ENCODE measurements at places on chromosomes 5 and 9.
A peak's percentile ranks its signal among the peaks of the same experiment; 100 is the strongest.

GRCh38 chr9:92064711-92065110 lies 50.5 kb downstream of the SPTLC1 start:
- DNase-seq = no peak

DNA sequence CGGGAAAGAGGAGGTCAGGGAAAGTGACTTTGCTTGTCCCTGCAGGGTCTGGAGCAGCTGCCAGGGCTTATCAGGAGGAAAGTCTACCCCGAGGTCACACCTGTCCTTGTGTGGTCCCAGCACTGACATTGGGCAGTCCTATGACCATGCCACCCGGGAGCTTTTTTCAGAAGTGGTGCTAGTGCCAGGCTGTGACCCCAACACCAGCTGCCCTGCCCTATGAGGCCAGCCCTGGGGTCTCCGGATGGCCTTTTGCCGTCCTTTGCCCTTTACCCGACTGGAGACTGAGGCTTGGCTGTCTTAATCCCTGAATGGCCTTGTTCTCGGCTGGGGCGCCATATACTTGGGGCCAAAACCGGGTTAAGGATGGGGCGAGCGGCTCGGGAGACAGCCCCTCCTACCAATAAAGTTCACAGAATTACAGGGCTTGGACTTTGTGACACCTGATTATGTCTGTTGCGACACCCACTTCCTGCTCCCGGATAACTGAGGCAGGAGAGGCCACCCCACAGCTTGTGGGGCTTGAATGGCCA lies 22.2 kb upstream of the SLC9A3 start:
- DNase-seq = no peak

- DNase-seq = no peak
These were observed 1.2 kb downstream of the GLRX start for GRCh38 chr5:95821110-95822021.

GRCh38 chr9:121439711-121440664 lies 59.7 kb downstream of the GGTA1 start:
- DNase-seq = no peak

DNA sequence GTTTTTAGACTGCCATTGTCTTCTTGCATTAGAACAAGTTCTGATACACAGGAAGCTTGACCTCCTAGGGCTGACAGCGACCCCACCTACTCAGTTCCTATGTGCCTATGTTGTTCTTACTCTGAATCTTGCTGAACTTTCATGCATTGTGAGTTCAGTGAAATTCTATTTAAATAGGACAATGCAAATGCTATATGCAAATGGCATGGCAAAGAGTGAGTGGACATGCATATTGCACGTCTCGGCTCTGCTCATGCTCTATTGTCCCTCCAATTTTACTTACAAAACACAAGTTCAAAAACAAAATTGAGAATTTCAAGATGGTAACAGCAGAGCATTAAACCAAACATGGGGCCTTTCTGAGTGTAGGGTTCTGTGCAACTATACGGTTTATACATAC lies 5.3 kb upstream of the DCP2 start:
- no peak for DNase-seq

GRCh38 chr5:170161069-170161468 lies 55.4 kb downstream of the FOXI1 start:
- DNase-seq = no peak

- no peak for DNase-seq
These were observed 106.8 kb upstream of the FCN2 start for GRCh38 chr9:134773842-134774241.

DNA sequence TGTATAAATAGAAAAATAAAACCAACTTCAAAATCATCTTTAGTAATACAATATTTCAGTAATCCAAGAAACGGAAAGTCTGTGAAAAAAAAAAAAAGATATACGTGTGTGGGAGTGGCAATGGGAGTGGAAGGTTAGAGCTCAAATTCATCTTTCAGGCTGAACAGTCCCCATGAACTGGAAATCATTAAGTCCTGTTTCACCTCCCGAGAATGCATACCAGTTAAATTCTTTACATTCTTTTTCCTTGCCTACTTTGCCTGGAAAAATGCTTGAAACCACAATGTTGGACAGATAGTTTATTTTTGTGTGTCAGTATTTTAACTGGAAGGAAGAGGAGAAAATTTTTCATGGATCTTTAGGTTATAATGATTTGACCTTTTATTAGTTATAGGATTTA lies 166.8 kb downstream of the MUSK start:
- DNase-seq = no peak

DNA sequence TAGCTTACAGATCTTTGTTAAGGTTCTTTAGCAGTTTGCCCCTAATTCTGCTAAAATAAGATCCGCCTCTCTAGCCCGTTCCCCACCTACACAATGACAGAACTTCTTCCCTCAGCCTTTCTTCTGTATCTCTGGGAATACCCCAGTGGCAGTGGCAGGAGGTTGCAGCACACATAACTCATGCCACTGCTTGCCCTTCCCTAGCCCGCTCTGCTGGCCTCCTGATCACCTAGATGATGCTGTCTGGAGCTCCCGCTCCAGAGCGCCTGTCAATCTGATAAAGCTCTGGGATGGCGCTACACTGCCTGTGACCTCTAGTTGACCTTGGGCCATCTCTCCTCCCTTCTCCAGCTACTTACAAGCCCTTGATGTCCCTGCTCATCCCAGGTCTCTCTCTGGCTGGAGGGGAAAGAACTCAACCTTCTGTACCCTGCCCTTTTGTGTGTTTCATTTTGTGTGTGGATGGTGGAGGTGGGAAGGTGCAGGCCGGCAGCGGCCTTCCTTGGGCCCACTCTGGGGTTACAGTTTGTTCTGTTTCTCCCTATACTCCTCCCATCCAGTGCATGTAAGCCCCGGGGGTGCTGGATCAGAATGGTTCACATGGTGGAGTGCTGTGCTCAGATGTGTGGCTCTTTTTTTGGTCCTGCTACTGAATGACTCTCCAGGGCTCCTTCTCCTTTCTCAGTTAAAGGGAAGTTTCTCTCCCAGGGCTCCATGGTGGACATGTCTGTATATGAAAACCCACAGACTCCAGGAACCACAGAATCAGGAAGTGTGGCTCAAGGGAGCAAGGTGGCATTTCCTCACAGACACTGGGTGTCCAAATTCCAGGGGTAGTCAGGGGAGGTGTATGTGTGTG lies 29.1 kb downstream of the MTX3 start:
- no peak for DNase-seq

DNA sequence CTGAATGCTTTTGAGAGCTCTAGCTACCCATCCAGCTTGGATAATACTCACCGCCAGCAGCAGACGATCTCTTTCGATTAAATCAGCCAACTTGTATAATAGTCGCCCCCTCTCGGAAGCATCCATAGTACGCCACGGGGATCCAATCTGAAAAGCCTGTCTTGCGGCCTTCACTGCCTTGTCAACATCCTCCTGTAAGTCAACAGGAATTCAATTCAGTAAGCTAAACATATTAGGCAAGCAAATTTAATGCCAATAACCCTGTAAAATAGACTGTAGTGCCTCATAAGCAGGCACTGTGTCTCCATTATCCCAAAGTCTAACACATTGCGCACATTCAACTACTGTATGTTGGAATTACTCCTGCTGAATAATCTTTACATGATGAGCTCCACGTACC lies 22.0 kb downstream of the ALDH1A1 start:
- DNase-seq = no peak

- peak; percentile 11 for DNase-seq
These were observed 170.4 kb upstream of the TBCA start for GRCh38 chr5:77946381-77947040.

GRCh38 chr5:72280581-72281069 lies 39.4 kb downstream of the MRPS27 start:
- no peak for DNase-seq

- DNase-seq = no peak
These were observed 331.5 kb downstream of the SLIT3 start for GRCh38 chr5:168969326-168969886.

DNA sequence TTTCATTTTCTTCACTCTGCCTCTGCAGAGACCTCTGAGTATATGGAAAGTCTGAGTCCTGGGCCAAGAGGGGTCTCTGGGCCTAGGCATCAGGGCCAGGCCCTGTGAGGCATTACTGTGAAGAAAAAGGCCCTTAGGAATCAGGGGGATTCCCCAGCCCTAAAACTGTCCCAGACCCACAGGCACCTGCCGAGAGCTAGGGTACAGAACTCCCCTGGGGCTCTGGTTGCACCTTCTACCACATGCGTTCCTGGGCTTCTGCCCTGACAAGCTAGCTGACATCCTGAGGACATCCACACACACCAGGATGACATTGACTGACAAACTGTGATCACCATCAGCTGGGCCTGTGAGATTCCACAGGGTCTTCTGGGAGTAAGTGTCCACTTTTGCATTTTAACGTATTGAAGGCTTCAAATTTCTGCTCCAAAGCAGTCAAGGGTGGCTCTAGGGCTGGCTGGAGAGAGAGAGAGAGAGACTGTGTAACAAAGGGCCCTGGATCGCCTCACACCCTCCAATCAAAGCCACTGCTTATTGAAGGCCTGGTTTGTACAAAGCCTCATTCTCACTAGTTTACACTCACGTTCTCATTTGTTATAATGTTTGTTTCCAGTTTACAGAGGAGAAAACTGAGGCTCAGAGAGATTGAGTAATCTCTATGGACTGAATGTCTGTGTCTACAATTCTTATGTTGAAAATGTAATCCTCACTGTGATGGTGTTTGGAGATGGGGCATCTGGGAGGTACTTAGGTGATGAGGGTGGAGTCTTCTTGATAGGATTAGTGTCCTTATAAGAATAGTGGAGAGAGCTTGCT lies 45.1 kb downstream of the TGFBI start:
- DNase-seq = no peak

- DNase-seq = no peak
These were observed 13.2 kb upstream of the AUH start for GRCh38 chr9:91374939-91375338.

DNA sequence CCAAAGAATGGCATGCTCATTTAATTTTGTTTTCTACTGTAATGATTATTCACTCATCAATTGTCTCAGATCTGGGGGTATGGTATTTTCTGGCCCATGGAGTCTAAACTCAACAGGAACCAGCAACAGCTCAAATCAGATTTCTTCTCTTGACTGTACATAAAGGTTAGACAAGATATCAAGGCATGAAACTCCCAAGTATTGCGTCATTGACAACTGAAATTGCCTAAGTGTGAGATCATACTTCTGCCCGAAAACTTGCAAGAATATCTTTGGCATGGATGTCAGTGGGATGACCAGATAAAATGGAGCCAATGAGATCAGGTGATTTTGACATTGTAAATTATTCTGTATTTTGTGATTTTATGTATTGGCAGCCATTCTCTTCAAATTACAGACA lies 141.7 kb upstream of the STK32A start:
- no peak for DNase-seq

DNA sequence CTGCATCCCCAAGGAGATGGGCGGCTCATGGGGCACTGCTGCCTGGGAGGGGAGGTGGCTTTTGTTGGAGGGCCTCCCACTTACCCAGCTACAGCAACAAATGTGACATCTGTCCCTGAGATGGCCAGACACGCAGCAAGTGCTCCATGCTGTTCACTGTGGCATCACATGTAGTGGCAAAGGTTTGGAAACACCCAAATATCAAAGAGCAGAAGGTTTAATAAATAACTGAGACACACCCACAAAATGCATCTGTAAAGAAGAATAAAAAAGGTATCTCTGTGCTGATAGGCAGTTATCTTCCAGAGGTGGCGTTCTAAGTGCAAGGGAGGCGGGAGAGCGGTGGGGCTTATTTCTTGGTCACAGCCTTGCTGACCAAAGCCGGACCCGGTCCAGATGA lies 23.3 kb upstream of the CLPTM1L start:
- no peak for DNase-seq

DNA sequence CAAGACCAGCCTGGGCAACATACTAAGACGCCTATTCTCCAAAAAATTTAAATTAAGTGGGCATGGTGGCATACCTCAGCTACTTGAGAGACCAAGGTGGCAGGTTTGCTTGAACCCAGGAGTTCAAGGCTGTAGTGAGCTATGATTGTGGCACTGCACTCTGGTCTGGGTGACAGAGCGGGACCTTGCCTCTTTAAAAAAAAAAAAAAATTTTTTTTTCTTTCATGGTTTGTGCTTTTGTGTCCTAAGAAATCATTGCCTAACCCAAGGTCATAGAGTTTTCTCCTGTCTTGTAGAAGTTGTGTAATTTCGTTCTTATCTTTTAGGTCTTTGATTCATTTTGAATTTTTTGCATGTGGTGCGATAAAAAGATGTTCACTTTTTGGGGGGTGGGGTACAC lies 12.3 kb downstream of the GPBP1 start:
- no peak for DNase-seq

GRCh38 chr9:93673839-93674334 lies 97.5 kb downstream of the PHF2 start:
- no peak for DNase-seq
